ENCODE measurements at places on chromosomes 3 and 15. TPM values are rescaled to one million over a fixed set of nuclear protein-coding genes. Genes with fewer than 3 reads are reported as not detected.

- DNase-seq = no peak
Measured at GRCh38 chr3:170697908-170698307, 112.0 kb upstream of the SLC7A14 start.

DNA sequence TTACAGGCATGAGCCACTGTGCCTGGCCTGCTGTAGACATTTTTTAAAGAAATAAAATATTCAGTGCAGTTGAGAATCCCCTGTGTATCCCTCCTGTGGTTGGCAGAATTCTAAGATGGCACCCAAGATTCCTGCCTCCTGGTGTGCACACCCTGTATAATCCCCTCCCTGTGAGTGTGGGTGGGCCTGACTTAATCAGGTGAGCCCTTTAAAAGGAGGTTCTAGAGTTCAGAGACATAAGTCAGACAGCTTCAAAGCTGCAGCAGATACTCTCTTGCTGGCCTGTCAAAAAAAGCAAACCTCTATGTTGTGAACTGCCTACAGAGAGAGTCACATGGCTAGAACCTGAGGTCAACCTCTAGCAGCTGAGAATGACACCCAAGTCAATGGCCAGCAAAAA lies 7.0 kb upstream of the VIPR1 start:
- DNase-seq = no peak

GRCh38 chr3:40407007-40407406 lies 20.0 kb downstream of the ENTPD3 start:
- DNase-seq = no peak

DNA sequence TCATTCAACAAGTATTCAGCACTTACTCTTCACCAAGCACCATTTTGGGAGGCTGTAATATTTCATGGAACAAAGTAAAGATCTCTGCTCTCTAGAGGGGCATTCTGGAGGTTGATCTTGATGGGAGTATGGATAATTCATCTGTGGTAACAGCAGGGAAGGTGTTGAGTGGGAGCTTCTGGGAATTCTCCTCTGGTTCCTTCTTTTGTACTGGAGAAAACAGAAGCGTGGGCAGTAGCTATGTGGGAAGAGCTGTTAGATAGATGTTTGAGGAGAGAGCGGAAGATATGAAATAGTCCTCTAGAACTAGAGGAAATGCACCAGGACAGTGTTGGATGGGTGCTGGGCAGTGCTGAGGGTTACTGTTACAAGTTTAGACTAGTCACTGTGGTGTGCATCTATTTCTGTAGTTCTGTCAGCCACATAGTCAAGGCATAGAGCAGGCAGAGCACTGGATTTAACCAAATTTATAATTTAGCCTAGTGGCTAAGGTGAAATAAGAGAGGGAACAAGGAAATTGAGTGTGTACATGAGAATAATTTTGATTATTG lies 9.6 kb downstream of the NMD3 start:
- DNase-seq = no peak

GRCh38 chr15:93028632-93029213 lies 60.3 kb downstream of the RGMA start:
- DNase-seq = no peak

GRCh38 chr3:61858054-61858453 lies 296.7 kb downstream of the PTPRG start:
- no peak for DNase-seq

- DNase-seq = no peak
Measured at GRCh38 chr3:124588794-124589193, 141.5 kb upstream of the UMPS start.

GRCh38 chr15:26391567-26392194 lies 381.2 kb downstream of the GABRB3 start:
- DNase-seq = no peak

GRCh38 chr15:55514414-55514850 lies 6.4 kb upstream of the DNAAF4 start:
- no peak for DNase-seq

SPTSSB gene
- total RNA-seq = not detected

ATP8B4 gene
- 2.7 TPM for total RNA-seq

CLDN16 gene
- total RNA-seq = not detected

TRPC1 gene
- total RNA-seq = 0.68 TPM

ZNF710 gene
- 25.0 TPM for total RNA-seq

All from activated T-cell treated with anti-CD3 and anti-CD28 coated beads, Interleukin-2, amount 50 U/mL, for 4 hours (primary cell).